ENCODE measurements at places on chromosomes 5 and 9. TPM values are rescaled to one million over a fixed set of nuclear protein-coding genes. Genes with fewer than 3 reads are reported as not detected.

The SLC6A19 gene
- not detected for total RNA-seq

The ANXA1 gene
- 801 TPM for total RNA-seq

The SAXO1 gene
- total RNA-seq: 0.13 TPM

The MTX3 gene
- total RNA-seq: 30.1 TPM

The SAPCD2 gene
- total RNA-seq: 2.9 TPM

The SPINK5 gene
- total RNA-seq: not detected

The GABRP gene
- total RNA-seq: 0.11 TPM

The C9 gene
- total RNA-seq: 0.54 TPM

The ANGPTL2 gene
- 64.2 TPM for total RNA-seq

The PRRX2 gene
- total RNA-seq: 20.9 TPM

The LHX6 gene
- not detected for total RNA-seq

Measured in articular chondrocyte of knee joint (primary cell).